SJCRH30 (cell line): ENCODE measurements at places on chromosomes 6 and 20.

GRCh38 chr6:126444659-126445273 is 104.9 kb downstream of the CENPW start:
- no peak overlapping the region for H3K27ac ChIP-seq
- no peaks in the 10 kb centered on the region for H3K4me1 ChIP-seq
- H3K36me3 ChIP-seq, result no peaks in the 10 kb centered on the region
- no peak overlapping the region for H3K4me3 ChIP-seq

DNA sequence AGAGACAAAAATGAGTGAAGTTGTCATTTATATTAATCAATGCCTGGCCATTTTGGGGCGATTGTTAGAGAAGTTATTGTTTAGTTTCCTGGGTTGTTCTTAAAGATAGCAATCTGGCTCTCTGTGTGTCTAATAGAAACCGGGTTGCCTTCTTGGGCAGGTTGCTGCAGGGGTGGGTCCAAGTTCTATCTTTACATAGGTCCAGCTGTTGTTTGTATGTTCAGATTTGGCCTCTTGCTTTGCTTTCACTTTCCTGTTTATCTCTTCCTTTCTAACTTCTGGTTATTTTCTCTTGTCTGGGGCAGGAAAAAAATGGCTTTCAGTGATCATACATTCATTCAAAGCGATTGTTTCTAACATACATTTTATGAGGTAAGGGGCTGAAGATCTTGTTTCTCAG is 128.4 kb upstream of the NOX3 start:
- no peak overlapping the region for H3K27ac ChIP-seq
- H3K4me3 ChIP-seq, result no peak overlapping the region
- H3K27me3 ChIP-seq, result no peaks in the 10 kb centered on the region
- no peaks in the 10 kb centered on the region for H3K36me3 ChIP-seq

- DNase-seq, result no peak
- peak overlapping the region; percentile 93 for H3K27ac ChIP-seq
- peak overlapping the region; percentile 76 for H3K4me3 ChIP-seq
- no peaks in the 10 kb centered on the region for H3K4me1 ChIP-seq
Measured at GRCh38 chr6:10413262-10413849, 1.5 kb downstream of the TFAP2A start.

- no peaks in the 10 kb centered on the region for H3K4me1 ChIP-seq
- no peaks in the 10 kb centered on the region for H3K36me3 ChIP-seq
- H3K27ac ChIP-seq, result no peak overlapping the region
- H3K27me3 ChIP-seq, result no peaks in the 10 kb centered on the region
Measured at GRCh38 chr6:68758559-68758958, 123.5 kb downstream of the ADGRB3 start.

GRCh38 chr20:61219021-61219431 is 33.0 kb upstream of the CDH4 start:
- H3K27ac ChIP-seq, result no peak overlapping the region
- no peak overlapping the region for H3K4me3 ChIP-seq
- no peak for DNase-seq
- H3K27me3 ChIP-seq, result peaks cover 20% of the 10 kb centered on the region

DNA sequence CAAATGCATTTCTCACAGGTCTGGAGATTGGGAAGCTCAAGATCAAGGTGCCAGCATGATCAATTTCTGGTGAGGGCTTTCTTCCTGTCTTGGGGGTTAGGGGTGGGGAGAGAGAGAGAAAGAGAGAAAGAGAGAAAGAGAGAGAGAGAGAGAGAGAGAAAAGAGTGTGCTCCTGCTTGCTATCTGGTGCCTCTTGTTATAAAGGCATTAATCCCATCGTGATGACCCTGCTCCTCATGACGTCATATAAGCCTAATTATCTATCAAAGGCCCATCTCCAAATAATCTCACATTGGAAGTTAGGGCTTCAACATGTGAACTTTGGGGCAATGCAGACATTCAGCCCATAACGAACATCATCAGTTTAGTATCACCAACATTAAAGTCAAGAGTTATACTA is 114.8 kb downstream of the EYA4 start:
- peaks cover 7% of the 10 kb centered on the region for H3K4me1 ChIP-seq
- H3K36me3 ChIP-seq, result 0 out of 2 replicates have a peak, but pooled peaks cover 2% of the 10 kb centered on the region
- no peaks in the 10 kb centered on the region for H3K27me3 ChIP-seq
- no peak for DNase-seq
- H3K4me3 ChIP-seq, result no peak overlapping the region

DNA sequence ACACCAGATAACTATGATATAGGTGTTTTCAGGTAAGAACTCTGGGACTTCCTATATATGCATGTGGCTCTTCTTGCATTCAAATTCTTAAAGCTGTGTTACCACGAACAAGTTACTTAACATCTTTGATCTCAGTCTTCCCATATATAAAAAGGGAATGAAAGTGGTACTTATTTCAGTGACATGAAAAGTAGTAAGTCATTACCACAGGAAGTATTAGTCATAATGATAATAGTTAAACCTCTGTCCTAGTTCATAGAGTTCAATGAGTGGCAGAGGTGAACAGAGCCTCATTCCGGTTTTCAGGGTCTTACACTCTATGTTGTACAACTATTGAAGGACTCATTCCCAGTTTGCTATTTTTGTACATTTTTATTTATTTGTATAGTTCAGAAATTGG is 237.0 kb downstream of the NKAIN2 start:
- no peak overlapping the region for H3K27ac ChIP-seq
- DNase-seq, result no peak
- H3K4me1 ChIP-seq, result no peaks in the 10 kb centered on the region
- H3K36me3 ChIP-seq, result no peaks in the 10 kb centered on the region
- H3K4me3 ChIP-seq, result no peak overlapping the region

DNA sequence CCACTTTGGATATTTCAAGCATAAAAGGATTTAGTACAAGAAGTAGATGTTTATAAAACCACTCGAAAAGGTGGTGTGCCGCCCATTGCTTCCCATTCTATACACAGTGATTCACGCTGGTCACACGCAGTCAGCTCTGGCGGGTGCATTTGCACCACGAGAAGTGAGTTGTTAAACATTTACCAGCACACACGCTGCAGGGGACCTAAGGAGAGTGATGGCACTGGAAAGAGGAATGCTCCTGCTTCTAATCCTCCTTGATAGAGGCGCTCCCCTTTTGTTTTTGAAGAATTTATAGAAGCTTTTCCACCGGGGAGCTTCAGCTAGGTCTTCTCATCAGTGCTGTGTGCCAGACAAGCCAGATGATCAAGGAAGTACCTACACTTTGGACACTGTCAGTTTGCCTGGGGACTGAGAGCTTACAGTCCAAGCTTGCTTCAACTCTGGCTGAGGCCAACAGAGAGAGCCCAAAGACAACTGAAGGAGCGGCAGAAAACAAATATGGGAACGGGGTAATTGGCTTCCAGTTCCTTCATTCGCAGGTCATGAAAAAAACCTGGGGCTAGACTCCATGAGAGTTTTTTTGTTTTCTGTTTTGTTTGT is 31.2 kb downstream of the MUC22 start:
- H3K27me3 ChIP-seq, result no peaks in the 10 kb centered on the region
- no peaks in the 10 kb centered on the region; the same call in 1 of the 2 replicates for H3K4me1 ChIP-seq
- H3K27ac ChIP-seq, result no peak overlapping the region
- DNase-seq, result no peak
- H3K4me3 ChIP-seq, result no peak overlapping the region

DNA sequence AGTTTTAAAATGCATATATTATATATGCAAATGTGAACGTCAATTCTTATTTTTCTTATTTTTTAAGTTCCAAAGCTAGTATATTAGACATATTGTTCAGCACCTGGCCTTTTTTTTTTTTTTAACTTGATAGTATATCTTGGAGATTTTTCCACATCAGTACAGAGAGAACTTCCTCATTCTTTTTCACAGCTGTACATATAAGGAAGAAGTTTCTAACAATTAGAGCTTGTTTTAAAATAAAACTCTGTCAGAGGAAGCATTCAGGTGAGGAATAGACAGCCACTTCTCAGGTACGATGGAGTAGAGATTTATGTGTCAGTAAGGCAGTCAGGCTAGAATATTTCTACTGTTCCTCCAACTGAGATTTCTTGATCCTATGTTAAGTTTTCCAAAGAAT is 233.1 kb upstream of the SUPT3H start:
- H3K4me1 ChIP-seq, result peaks cover 26% of the 10 kb centered on the region
- H3K4me3 ChIP-seq, result no peak overlapping the region
- H3K27ac ChIP-seq, result no peak overlapping the region
- no peaks in the 10 kb centered on the region for H3K36me3 ChIP-seq
- DNase-seq, result no peak
- H3K27me3 ChIP-seq, result no peaks in the 10 kb centered on the region

DNA sequence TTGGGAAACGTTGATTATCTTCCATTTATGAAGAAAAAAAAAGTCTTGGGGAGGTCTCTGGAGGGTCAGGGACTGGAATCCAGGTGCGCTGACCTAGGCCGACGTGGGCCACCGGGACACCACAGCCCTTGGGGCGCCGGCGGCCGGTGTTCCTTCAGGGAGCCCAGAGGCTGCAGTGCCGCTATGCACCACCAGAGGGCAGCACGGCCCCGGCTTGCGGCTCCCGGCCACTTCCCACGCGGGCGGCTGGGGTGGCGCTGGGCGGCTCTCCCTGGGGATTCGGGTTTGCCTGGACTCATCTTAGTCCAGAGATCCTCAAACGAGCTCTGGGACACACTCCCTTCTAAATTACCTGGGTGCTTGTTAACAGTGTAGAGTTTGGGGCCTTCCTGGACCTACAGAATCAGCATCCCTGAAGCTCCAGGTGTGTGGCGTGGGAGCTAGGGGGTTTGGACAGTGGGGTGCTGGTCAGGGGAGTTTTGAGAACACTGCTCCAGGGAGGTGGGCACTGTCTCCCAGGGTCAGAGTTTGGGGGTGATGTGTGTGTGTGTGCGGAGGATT is 23.0 kb upstream of the GTSF1L start:
- H3K36me3 ChIP-seq, result no peaks in the 10 kb centered on the region
- peaks cover 27% of the 10 kb centered on the region for H3K4me1 ChIP-seq
- no peak overlapping the region for H3K27ac ChIP-seq
- H3K4me3 ChIP-seq, result no peak overlapping the region
- no peaks in the 10 kb centered on the region for H3K27me3 ChIP-seq

GRCh38 chr6:161557333-161558107 is 283.7 kb upstream of the AGPAT4 start:
- H3K4me3 ChIP-seq, result no peak overlapping the region
- DNase-seq, result no peak
- H3K27me3 ChIP-seq, result no peaks in the 10 kb centered on the region
- H3K36me3 ChIP-seq, result no peaks in the 10 kb centered on the region

- no peaks in the 10 kb centered on the region for H3K4me1 ChIP-seq
- no peak overlapping the region for H3K4me3 ChIP-seq
- H3K27me3 ChIP-seq, result no peaks in the 10 kb centered on the region
- H3K27ac ChIP-seq, result no peak overlapping the region
- no peaks in the 10 kb centered on the region for H3K36me3 ChIP-seq
- DNase-seq, result no peak
Measured at GRCh38 chr6:124599656-124600055, 362.6 kb upstream of the RNF217 start.

DNA sequence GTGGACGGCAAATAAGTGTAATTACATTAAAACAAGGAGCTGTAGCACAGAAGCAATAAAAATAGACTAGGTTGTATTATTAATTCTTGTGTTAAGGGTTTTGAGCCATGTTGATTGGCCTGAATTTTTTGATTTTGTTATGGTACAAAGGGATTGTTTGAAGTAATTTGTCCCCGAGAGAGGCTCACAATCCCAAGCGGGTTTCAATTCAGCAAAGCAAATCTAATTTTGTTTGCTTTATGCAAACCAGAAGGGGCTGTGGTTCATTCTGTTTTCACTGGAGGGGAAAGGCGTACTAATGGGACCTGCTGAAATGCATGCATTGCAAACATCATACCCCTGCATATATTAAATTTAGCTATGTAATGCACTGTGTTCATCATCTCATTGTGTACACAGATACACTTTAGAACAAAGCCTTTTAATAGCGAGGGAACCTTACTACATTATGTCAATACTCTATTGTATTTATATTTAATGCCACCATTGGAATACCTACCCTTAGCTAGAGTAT is 379.5 kb upstream of the POU3F2 start:
- no peak overlapping the region for H3K27ac ChIP-seq
- DNase-seq, result no peak
- H3K4me3 ChIP-seq, result no peak overlapping the region
- no peaks in the 10 kb centered on the region for H3K27me3 ChIP-seq
- no peaks in the 10 kb centered on the region for H3K36me3 ChIP-seq

DNA sequence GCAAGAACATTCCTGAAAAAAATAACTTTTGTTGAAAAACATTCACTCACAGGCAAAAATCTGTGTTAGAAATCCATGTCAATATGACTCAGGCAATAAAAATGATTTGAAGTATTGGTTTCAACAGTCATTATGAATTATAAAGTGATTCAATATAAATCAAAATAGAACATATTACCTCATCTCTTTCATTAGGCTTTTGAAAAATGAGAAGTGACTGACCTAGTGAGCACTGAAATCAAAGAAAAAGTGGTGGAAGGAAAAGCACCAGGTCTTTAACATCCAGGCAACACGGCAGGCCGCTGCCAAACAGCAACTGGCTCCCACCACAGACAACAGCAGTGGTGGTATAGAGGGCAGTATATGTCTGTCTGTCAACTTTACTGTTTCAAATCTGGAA is 68.9 kb downstream of the MAN1A1 start:
- no peaks in the 10 kb centered on the region for H3K4me1 ChIP-seq
- DNase-seq, result no peak
- no peaks in the 10 kb centered on the region for H3K27me3 ChIP-seq
- H3K27ac ChIP-seq, result no peak overlapping the region

DNA sequence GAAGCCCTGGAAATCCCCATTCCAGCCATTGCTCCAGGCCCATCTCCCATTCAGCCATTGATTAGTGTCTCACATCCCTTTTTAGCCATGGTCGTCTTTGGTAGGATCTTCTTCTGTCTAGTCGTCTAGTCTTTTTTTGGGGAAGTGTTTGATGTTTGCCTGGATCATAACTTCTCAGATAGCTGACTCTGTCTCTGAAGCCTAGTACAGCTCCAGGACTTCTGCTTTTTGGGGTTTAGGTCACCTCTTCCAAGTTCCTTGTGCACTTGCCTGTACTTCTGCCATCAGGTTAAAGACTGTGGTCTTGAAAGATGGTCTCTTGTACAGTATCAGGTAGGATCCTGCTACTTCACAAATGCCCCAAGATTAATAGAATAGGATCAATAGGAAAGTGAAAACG is 553.5 kb downstream of the PKHD1 start:
- DNase-seq, result no peak
- H3K36me3 ChIP-seq, result no peaks in the 10 kb centered on the region
- peaks cover 8% of the 10 kb centered on the region; the same call in 1 of the 2 replicates for H3K4me1 ChIP-seq
- no peaks in the 10 kb centered on the region for H3K27me3 ChIP-seq
- H3K4me3 ChIP-seq, result no peak overlapping the region

DNA sequence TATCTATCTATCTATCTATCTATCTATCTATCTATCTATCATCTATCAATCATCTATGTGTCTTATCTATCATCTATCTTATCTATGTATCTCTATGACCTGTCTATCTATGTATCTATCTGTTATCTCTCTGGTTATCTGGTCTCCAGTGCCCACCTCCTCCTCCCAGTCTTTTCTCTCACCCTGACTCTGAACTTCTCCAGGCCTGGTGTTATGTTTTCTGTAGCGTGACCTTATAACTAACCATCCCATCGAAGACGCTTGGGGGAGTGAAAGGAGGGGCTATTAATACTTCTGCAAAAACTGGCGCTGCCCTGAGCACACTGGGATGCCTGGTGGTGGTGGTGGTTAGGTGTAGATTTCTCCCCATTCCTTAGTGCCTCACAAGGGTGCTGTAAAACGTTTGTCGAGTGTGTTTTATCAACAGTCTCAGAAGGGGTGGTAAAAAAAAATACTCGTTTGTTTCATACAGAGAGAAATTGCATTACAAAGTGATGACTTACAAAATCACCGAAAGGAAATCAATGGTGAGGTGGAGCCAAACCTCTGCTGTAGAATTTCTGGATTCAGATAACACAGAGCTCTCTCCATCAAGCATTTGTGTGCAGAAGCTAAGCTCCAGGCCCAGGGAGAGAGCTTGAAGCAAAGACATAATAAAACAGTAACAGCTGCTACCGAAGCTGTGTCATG is 156.2 kb downstream of the BCAS1 start:
- peak overlapping the region; percentile 68 for H3K4me3 ChIP-seq
- H3K36me3 ChIP-seq, result no peaks in the 10 kb centered on the region
- peak; percentile 92 for DNase-seq
- peak overlapping the region; percentile 87 for H3K27ac ChIP-seq
